ENCODE measurements at places on chromosomes 12 and 14. TPM values are rescaled to one million over a fixed set of nuclear protein-coding genes. Genes with fewer than 3 reads are reported as not detected.

LTBP2 gene
- 0.16 TPM for total RNA-seq

YBX3 gene
- 234 TPM for total RNA-seq

FOXA1 gene
- 0.61 TPM for total RNA-seq

PLEKHD1 gene
- not detected for total RNA-seq

SOX5 gene
- 0.21 TPM for total RNA-seq

TOMM20L gene
- not detected for total RNA-seq

PIWIL1 gene
- total RNA-seq, result not detected

- DNase-seq, result no peak
- H3K4me1 ChIP-seq, result peaks cover 30% of the 10 kb centered on the region
- H3K27me3 ChIP-seq, result no peaks in the 10 kb centered on the region
- H3K27ac ChIP-seq, result peak overlapping the region; percentile 87
- H3K36me3 ChIP-seq, result no peaks in the 10 kb centered on the region
These were observed 19.6 kb downstream of the FGD6 start for GRCh38 chr12:95197636-95198035.

GRCh38 chr12:25063873-25064628 lies 115.2 kb upstream of the BCAT1 start:
- peaks cover 48% of the 10 kb centered on the region for H3K36me3 ChIP-seq
- no peak overlapping the region for H3K27ac ChIP-seq
- H3K27me3 ChIP-seq, result no peaks in the 10 kb centered on the region
- H3K4me1 ChIP-seq, result peaks cover 32% of the 10 kb centered on the region
- DNase-seq, result no peak

DNA sequence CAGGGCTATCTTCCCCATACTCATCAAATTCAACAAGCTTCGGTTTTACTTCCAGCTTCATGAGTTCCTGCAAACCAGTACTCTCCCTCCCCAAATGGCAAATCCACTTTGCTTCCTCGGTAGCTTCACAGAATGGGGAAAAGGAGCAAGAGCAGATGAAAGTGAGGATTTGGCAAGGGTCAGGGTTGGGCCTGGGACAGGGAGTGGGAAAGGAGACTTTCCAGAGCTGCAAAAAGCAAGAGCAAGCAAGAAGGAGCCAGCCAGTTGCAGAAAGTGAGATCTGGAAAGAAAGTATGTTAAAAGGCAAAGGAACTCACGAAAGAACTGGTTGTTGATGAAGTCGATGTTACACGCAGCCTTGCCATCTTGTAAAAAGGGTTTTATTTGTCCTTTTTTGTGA lies 522.8 kb upstream of the TBX3 start:
- no peak overlapping the region for H3K4me3 ChIP-seq
- no peaks in the 10 kb centered on the region for H3K36me3 ChIP-seq
- H3K4me1 ChIP-seq, result no peaks in the 10 kb centered on the region

GRCh38 chr14:76940021-76940760 lies 88.3 kb downstream of the IRF2BPL start:
- no peak for DNase-seq
- no peaks in the 10 kb centered on the region for H3K27me3 ChIP-seq
- no peak overlapping the region for H3K27ac ChIP-seq
- H3K4me3 ChIP-seq, result no peak overlapping the region
- H3K4me1 ChIP-seq, result peaks cover 13% of the 10 kb centered on the region
- no peaks in the 10 kb centered on the region for H3K36me3 ChIP-seq

DNA sequence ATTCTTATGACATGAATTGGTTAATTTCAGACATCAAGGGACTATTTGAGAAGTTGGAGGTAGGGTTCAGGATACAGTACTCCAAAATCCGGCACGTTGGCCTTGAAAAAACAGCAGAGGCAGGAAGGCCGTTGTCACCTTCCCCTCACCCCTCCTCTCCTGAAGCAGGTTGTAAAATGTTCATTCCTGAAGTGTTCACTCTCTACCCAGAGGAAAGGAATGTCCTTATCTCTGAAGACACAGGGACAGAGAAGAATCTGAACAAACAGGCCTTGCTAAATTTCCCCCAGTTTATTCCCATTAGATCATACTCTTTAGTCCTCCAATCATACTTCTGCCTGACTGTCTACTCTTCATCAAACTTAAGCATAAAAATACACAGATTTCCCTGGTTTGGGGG lies 313.6 kb downstream of the ZFP36L1 start:
- no peaks in the 10 kb centered on the region for H3K36me3 ChIP-seq
- peaks cover 16% of the 10 kb centered on the region for H3K4me1 ChIP-seq
- no peak for DNase-seq
- H3K27me3 ChIP-seq, result no peaks in the 10 kb centered on the region

DNA sequence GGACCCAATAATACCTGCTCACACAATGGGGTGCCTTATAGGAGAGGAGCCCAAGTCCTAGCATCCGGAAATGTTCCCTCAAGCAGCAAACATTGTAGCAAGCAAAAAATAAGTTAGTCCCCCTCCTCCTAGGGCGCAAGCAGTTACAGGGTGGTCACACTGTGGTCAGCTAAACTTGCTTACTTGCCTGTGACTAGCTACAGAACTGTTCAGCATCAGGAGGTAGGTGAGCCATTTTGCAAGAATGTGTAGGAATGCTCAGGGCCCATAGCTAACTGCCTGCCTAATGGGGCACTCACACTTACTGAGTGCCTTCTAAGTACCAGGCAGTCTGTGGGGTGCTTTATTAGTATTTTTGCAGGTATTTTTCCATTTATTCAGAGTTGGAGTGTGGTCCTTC lies 154.6 kb upstream of the GRIN2B start:
- no peaks in the 10 kb centered on the region for H3K36me3 ChIP-seq
- H3K27ac ChIP-seq, result no peak overlapping the region

- no peaks in the 10 kb centered on the region for H3K4me1 ChIP-seq
- H3K27ac ChIP-seq, result no peak overlapping the region
- no peak for DNase-seq
- H3K36me3 ChIP-seq, result peaks cover 5% of the 10 kb centered on the region
These were observed 4.7 kb downstream of the ANGEL1 start for GRCh38 chr14:76808011-76808410.

DNA sequence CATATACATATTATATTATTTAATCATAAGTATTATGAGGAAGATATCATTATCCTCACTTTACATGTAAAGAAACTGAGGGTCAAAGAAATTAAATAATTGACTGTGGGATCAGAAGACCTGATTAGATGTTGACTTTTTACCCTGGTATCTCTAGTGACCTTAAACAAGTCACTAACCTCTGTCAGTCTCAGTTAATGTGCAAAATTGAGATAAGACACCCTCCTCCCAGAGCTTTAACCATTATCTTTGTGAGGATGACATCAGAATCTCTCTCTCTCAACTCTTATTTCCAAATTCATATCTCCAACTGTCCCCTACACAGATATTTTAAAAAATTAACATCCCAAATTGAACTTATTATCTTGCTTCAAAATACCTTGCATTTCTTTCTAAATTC lies 177.8 kb downstream of the KLHL28 start:
- DNase-seq, result no peak
- no peaks in the 10 kb centered on the region for H3K4me1 ChIP-seq
- no peak overlapping the region for H3K4me3 ChIP-seq
- H3K27me3 ChIP-seq, result no peaks in the 10 kb centered on the region
- no peak overlapping the region for H3K27ac ChIP-seq

- no peak overlapping the region for H3K4me3 ChIP-seq
- H3K4me1 ChIP-seq, result peaks cover 27% of the 10 kb centered on the region
- no peak for DNase-seq
- H3K27me3 ChIP-seq, result no peaks in the 10 kb centered on the region
These were observed 3.4 kb upstream of the GLIPR1 start for GRCh38 chr12:75477137-75477536.

DNA sequence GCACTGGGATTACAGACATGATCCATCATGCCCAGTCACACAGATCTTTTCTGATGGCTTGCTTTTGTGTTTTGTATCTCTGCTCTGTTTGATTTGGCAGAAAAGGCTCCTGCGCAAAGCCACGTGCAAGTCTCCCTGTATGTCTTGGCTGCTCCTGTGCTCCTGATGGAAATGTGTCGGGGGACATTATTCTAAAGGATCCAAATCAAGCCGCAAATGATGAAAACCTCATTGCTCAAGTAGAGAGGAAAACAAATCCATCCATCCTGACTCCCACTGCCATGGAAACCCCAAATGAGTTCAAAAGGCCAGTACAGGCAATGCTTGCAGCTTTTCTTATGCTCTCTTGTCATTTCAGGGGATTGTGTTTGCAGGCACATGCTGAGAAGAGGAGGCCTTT lies 93.8 kb downstream of the NDUFA12 start:
- DNase-seq, result no peak
- no peak overlapping the region for H3K27ac ChIP-seq
- no peak overlapping the region for H3K4me3 ChIP-seq
- H3K4me1 ChIP-seq, result no peaks in the 10 kb centered on the region
- no peaks in the 10 kb centered on the region for H3K36me3 ChIP-seq

DNA sequence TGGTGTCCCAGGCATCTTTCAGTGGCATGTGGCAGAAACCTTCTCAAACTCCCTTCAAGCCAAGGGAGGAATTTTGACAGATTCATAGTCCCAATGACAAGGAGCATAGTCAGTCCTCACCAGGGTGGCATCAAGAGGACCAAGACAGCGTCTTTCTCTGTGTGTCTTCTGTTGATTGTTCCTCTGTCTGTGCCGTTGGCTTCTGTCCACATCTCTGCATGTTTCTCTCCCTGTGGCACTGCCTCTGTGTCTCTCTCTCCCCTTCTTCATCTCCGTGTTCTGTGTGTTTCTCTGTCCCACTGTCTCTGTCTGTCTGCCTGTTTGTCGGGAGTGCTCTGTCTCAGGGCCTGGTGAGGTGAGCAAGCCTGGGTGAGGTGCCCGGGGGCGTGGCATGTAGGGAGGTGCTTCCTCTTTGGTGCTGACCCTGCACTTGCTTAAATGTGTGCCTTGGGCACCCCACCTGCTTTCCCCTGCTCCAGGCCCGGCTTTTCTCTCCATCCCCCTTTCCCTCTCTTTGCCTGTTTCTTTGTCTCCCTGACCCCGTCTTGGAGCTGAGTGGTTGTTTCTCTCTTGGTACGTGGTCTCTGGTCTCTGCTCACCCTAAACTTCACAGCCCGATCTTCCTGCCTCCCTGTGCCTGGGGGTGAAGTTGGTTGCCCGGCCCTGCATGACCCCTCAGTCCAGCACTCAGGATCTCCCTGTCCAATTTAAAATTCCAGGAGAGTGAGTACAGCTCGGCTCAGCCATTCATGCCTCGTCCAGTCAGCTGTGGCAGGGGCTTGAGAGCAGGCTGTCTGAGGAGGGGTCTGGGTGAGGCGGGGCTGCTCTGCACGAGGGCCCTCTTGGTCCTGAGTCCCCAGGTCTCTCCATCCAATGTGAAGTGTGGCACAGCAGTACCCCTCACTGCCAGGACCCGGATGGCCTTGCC lies 28.5 kb downstream of the JDP2 start:
- H3K4me3 ChIP-seq, result no peak overlapping the region
- no peak overlapping the region for H3K27ac ChIP-seq
- peaks cover 20% of the 10 kb centered on the region for H3K36me3 ChIP-seq
- no peaks in the 10 kb centered on the region for H3K27me3 ChIP-seq

GRCh38 chr14:26173581-26174110 lies 424.2 kb downstream of the NOVA1 start:
- no peaks in the 10 kb centered on the region for H3K36me3 ChIP-seq
- H3K27me3 ChIP-seq, result no peaks in the 10 kb centered on the region
- no peaks in the 10 kb centered on the region for H3K4me1 ChIP-seq
- no peak overlapping the region for H3K4me3 ChIP-seq
- DNase-seq, result no peak

GRCh38 chr12:108517288-108518100 lies 2.4 kb downstream of the FICD start:
- no peaks in the 10 kb centered on the region for H3K27me3 ChIP-seq
- H3K27ac ChIP-seq, result no peak overlapping the region
- H3K4me1 ChIP-seq, result peaks cover 11% of the 10 kb centered on the region
- DNase-seq, result no peak
- H3K4me3 ChIP-seq, result no peak overlapping the region
- peaks cover 23% of the 10 kb centered on the region for H3K36me3 ChIP-seq

Data from GM12878 (cell line).